Right atrium auricular region (tissue), 2 donors: ENCODE measurements at places on chromosomes 5 and 9. TPM values are rescaled to one million over a fixed set of nuclear protein-coding genes. Genes with fewer than 3 reads are reported as not detected.

DNA sequence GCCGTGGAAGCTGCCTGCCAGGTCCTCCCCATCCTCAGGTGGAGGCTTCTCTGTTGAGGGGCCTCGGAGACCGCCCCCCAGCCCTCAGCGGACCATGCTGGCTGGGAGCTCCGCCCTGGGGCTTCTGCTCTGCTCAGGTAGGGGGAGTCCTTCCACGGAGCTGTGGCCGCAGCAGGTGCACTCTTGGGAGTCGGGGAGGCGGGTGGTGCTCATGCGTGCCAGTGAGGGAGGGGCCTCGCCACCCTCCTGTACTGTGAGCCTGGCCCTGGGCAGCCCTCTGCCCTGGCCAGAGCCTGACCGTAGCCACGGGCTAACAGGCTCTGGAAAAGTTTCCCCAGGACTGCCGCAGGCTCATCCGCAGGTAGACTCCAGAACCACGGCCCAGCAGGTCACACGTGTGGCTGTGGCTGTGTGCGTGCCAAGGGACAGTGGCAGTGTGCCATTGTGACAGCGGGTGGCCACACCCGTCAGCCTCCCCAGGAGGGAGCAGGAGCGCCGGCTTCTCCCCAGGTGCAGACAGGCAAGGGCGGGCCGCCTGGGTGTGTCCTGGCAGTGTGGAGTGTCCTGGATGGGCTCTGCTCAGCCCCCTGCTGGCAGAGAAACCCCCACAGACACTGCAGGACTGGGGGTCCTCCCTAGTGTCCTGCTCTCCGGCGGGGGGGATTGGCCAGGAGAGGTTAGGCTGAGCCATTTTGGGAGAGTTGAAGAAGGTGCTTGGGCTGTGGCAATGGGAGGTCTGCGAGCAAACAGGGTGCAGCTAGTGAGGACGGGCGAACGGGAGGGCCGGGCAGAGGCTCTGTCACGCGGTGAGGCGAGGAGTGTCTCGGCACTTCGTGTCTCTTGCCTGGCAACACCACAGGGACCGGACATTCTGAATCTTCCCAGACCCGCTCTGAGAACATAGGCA lies 29.5 kb downstream of the TPPP start:
- no peaks in the 10 kb centered on the region for H3K4me1 ChIP-seq
- no peak overlapping the region for H3K4me3 ChIP-seq
- DNase-seq: no peak
- H3K27ac ChIP-seq: no peak overlapping the region
- peaks cover 43% of the 10 kb centered on the region for H3K36me3 ChIP-seq
- no peaks in the 10 kb centered on the region for H3K27me3 ChIP-seq

DNA sequence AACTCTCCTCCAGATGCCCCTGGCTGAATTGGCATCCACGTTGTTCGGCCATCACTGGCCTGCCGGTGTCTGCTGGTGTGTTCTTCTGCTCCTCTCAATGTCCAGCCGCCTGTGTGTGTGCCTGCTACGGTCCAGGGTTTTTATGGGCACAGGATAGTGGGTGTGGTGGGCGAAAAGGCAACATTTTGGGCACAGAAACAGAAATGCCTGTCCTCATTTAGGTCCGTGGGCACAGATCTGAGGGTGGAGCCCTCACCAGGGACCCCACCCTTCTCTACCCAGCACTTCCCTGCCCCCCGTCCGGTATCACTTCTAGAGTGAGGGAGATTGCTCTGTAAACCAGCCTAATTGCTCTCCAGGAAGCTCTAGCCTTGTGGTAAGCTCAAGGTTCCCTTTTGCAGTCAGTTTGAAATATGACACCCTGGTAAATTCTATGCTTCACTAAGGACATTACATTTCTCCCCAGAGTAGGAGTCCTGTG lies 410.1 kb downstream of the MAT2B start:
- no peaks in the 10 kb centered on the region for H3K36me3 ChIP-seq
- no peak overlapping the region for H3K4me3 ChIP-seq
- no peaks in the 10 kb centered on the region for H3K4me1 ChIP-seq
- no peak for DNase-seq
- H3K27ac ChIP-seq: no peak overlapping the region
- no peaks in the 10 kb centered on the region for H3K27me3 ChIP-seq

DNA sequence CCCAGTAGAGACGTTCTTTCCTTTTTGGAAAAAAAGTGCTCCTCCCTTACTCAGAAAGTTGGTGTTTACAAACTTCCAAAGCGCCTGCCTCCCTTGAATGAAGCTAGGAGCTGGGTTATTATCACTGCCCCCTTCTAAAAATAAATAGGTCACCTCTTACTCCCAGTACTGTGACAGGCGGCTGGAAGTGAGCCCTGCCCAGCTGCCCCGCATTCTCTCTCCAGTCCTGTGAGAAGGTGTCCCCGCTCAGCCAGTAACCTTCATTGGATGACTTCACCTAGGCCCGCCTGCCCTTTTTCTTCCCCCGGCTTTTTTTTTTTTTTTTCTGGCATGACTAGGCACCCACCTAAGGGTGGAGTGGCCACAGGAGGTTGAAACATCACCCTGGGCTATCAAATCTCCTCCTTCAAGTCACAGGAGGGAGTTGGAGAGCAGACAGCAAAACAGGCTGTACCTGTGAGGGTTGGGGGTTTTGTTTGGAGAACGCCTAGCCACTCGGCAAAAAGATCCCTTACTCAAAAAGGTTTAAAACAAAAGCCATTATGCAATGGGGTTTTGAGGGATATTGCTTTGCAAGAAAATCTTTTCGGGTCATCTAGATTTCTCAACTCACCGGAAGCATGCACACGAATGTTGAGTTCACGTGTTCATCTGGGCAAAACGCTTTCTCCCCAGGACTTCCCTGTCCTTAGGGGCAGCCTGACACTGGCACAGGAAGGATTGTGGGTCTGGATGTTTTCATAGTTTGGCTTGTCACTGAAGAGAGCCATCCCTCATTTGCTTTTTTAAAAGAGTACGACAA lies 43.3 kb upstream of the ZNF622 start:
- peaks cover 5% of the 10 kb centered on the region for H3K36me3 ChIP-seq
- no peaks in the 10 kb centered on the region for H3K27me3 ChIP-seq
- H3K4me1 ChIP-seq: no peaks in the 10 kb centered on the region
- DNase-seq: peak; percentile 74

DNA sequence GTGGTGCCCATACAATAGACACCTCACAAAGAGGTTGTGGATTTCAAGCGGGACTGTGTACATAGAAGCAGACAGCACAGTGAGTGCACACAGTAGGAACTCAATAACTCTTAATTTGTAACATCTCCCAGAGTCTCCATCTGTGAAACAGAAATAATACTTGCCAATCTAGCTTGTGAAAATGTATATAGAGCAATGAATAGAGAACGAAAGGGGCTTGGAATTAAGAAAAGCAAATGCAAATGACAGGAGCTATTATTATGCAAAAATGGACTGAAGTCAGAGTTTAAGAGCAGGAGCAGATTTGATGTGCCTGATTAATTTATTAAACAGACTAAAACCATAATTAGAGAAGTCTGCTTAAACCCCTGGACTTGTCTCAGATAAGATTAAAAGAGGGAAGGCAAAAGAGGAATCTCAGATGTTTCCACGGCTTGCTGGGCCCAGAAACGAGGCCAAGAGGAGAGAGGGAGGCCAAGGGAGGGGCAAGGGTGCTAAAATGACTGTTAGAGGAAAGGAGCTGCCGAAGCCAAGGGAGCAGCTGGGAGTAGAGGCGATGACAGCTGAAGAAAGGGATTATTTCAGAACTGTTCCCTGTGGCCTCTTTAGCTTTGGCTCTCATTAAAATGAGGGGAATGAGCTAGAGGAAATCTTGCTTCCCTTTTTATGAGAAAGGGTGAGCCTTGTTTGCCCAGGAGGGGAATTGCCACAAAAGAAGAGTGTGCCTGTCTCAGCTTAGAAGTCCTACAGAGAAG lies 72.1 kb downstream of the FEM1C start:
- no peak overlapping the region for H3K4me3 ChIP-seq
- no peak for DNase-seq
- no peaks in the 10 kb centered on the region for H3K27me3 ChIP-seq
- H3K4me1 ChIP-seq: no peaks in the 10 kb centered on the region

DNA sequence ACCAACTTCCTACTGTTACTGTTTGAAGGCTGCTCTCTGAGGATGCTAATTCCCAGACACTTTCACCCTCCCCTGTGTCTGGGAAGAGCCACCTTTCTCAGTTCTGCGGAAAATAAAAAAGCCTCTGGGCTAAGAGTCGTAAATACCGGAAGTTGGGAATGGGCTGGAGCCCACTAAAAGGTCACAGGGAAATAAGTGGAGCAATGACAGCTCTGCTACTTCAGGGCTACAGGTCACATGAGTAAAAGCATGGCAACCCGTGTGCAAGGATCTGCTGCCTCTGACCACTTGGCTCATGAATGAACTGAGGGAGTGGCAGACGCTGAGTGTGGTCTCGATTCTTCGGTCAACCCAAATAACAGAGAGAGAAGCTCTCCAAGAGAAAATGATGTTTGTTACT lies 25.8 kb upstream of the ATP6V1G1 start:
- DNase-seq: no peak
- no peaks in the 10 kb centered on the region for H3K4me1 ChIP-seq
- H3K27me3 ChIP-seq: no peaks in the 10 kb centered on the region
- no peak overlapping the region for H3K27ac ChIP-seq
- H3K4me3 ChIP-seq: no peak overlapping the region
- H3K36me3 ChIP-seq: no peaks in the 10 kb centered on the region

DNA sequence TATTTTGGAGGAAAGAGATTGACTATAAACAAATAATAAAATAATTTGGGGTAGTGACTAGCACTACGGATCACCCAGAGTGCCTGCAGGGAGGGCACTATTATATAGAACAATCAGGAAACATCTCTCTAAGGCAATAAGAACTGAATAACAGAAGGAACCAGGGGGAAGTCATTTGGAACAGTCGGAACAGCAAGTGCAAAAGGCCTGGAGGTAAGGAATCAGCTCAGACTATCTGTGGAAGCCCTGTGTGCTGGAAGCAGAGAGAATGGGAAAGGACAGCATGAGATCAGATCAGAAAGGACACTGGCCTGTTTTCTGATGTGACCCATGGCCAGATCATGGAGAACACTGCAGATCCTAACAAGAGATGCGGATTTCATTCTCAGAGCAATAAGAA lies 357.6 kb downstream of the EFNA5 start:
- H3K4me3 ChIP-seq: no peak overlapping the region
- no peaks in the 10 kb centered on the region for H3K36me3 ChIP-seq
- DNase-seq: no peak
- H3K27ac ChIP-seq: no peak overlapping the region
- H3K4me1 ChIP-seq: no peaks in the 10 kb centered on the region
- no peaks in the 10 kb centered on the region for H3K27me3 ChIP-seq

DNA sequence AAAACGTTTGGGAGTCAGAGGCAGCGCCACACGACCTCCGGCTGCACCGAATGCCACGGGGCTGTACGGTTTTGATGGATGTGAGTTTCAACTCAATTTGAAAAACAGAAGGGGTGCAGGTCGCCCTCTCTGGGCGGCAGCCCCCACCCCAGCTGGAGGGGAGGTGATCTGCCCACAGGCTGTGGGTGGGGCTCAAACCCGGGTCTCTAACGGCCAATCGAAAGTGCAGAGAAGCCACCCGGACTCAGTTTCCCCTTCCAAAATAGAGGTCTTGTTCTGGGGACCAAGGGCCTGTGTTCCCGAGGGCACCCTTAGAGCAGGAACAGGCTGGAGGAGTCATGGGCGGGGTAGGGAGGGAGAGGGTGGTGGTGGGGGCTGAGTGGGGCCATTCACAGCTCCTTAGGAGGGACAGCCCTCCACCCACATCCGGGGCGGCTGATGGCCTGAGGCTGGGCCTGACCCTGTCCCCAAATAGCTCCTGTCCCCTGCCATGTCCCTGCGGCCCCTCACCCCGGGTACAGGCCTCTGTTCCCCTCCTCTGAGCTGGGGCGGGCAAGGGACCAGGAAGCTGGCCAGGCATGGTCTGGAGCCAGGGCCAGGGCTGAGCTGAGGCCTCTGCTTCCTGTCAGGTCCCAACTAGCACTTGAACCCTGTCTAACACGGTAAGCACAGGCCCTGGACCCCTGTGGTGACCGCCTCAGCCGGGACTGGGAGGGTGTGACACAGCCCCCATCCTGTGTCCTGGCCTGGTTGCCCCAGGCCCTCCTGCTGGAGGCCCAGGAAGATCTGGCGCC lies 22.6 kb upstream of the NOTCH1 start:
- H3K27ac ChIP-seq: peak overlapping the region; percentile 48
- no peaks in the 10 kb centered on the region for H3K27me3 ChIP-seq
- DNase-seq: no peak
- H3K36me3 ChIP-seq: no peaks in the 10 kb centered on the region

The FSTL4 gene
- total RNA-seq: not detected
